Central memory CD4-positive, alpha-beta T cell (primary cell): ENCODE measurements at places on chromosomes 12 and 14.

- no peak for DNase-seq
These were observed 10.3 kb upstream of the MYH7 start for GRCh38 chr14:23445773-23446172.

DNA sequence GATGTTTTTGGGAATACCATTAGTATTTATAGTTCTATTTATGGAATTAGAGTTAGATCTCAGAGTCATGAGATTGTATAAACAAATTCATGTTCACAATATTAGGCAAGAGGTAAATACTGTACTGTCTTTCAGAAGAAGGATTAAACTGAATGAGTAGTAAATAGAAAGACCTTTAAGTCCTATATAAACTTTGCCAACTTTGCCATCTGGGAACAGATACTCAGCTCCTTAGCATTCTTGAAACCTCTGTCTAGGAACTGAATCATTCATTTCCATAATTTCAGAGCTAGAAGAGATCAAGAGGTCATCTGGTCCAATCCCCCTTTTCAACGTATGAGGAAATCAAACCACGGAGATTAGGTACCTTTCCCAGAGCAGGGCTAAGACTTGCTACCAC, 141.1 kb downstream of the CAND1 start:
- DNase-seq = no peak

GRCh38 chr14:24435192-24435810, 5.5 kb downstream of the KHNYN start:
- DNase-seq = no peak

- no peak for DNase-seq
These were observed 93.2 kb downstream of the NAV3 start for GRCh38 chr12:77923882-77924281.

DNA sequence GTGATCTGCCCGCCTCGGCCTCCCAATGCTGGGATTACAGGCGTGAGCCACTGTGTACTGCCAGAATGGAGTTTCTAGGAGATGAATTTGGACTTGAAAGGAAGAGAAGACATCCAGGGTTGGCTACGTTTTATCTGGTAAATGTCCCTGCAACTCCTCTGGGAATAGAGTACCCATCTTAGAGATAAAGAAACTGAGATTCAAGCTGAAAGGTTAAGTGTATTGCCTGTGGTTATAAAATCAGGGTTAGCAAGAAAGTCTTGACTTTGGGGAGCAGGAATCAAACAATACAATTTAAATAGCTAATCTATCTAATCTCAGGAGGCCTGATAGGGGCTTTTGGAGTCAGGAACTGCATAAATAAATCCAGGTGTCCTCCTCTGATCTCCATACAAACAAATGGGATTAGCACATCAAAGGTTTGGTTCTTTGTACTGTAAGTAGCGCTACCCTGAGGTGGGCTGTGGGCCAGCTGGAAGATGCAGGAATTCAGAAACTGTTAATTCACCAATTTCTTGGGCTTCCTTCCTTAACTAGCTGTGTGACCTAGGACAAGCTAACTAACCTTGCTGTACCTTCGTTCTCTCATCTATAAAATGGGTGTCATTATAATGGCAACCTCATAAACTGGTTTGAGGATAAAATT, 45.1 kb downstream of the TBX3 start:
- DNase-seq = no peak

- DNase-seq = no peak
These were observed 43.1 kb downstream of the ATP2B1 start for GRCh38 chr12:89665556-89665955.

GRCh38 chr12:129901254-129901653, 2.6 kb downstream of the TMEM132D start:
- DNase-seq = no peak

- peak; percentile 54 for DNase-seq
These were observed 21.4 kb downstream of the ACVR1B start for GRCh38 chr12:51972849-51973273.

- DNase-seq = no peak
These were observed 92.6 kb downstream of the DNAI7 start for GRCh38 chr12:25102402-25102801.

GRCh38 chr12:53505086-53505485, 2.2 kb downstream of the NPFF start:
- DNase-seq = no peak

- DNase-seq = no peak
These were observed 49.6 kb downstream of the DICER1 start for GRCh38 chr14:95107711-95108110.

DNA sequence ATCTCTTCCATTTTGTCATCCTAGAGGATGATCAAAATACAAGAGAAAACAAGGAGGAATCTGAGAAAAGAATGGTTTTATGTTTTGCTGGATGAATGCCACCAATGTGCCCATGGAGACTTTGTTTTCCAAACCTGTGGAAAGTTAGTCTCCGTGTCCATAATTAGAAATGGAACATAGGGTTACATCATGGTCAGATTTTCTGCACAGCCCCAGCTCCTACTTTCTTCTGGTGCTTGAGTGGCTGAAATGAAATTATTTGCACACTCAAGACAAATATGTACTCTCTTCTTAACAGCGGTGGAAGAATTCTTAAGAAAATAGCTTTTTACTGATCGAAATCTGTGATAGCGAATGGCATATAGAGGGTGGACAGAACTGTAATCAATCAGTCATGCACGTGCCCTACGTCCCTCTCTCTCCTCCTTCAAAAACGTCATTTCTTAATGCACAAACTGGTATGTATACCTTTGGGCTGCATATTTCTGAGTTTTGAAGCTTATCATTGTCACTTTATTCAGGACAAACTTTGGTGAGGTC, 825.2 kb downstream of the AACS start:
- DNase-seq = no peak

DNA sequence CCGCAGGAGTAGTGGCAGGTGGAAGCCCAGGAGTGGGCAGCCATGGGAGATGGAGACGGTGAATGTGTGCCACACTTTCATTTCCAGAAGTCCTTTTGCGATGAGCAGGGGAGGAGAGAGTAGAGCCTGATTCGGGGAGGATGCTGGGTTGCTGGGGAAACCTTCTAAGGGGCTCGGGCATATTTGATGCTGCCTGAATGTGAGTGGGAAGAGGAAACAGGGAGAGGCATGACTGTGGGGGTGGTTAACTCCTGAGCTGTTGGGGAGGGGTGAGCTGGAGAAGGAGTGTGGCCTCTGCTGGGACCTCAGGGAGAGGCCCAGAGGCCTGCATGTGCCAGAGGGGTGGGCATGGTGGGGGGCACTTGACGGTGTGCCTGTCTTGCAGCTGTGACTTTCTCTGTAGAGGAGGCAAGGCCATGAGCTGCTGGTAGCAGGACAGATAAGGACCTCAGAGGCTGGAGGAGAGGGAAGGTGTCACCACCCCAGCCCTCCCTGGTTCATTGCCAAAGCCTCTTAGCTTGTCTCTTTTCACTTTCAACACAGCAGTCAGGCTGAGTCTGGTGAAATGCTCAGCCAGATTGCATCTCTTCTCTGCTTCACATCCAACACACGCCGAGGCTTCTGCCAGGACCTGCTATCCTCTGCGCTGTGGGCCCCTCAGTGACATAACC, 11.4 kb downstream of the GLT1D1 start:
- no peak for DNase-seq

- DNase-seq = no peak
These were observed 1.8 kb downstream of the LYSET start for GRCh38 chr14:93186956-93187355.
